T1000 (cell line): ENCODE measurements at places on chromosomes 11 and 22.

- no peak for DNase-seq
Measured at GRCh38 chr11:126176853-126177470, 34.5 kb downstream of the RPUSD4 start.

GRCh38 chr22:20588092-20588842, 80.9 kb downstream of the MED15 start:
- no peak for DNase-seq

DNA sequence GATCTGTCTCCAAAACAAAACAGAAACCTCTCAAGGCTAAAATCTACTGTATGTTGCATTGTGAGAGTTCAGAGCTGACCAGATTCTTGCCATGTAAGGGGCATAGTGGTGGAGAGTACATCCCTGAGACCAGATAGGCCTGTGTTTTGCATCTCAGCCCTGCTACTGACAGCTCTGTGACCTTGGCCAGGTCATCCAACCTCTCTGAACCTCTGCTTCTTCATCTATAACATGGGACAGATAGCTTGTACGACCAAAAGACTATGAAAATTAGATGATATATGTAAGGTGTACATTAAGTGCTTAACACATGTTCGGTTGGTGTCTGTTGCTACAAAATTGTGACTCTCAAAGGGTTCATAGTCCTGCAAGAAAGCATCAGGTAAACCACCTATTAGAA, 22.9 kb downstream of the ZNRF3 start:
- DNase-seq: no peak

GRCh38 chr11:90171359-90171758, 36.9 kb downstream of the NAALAD2 start:
- DNase-seq: no peak

DNA sequence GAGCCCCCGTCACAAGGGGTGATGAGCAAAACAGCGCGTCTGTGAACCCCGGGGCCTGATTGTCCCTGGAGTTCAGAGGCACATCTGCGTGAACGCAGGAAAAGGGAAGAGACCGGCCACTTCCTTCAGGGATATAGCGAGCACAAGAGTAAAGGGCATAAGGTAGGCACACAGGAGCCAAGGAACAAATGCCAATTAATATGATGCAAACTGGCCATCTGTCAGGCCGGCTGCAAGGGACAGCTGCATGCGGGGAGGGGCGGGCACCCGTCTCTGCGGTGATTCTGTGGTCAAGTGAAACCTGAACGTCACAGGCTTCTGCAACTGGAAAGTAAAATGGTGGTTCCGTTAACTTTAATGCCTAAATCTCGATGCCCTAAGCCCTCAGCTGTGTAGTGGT, 64.7 kb downstream of the TRIM29 start:
- no peak for DNase-seq

DNA sequence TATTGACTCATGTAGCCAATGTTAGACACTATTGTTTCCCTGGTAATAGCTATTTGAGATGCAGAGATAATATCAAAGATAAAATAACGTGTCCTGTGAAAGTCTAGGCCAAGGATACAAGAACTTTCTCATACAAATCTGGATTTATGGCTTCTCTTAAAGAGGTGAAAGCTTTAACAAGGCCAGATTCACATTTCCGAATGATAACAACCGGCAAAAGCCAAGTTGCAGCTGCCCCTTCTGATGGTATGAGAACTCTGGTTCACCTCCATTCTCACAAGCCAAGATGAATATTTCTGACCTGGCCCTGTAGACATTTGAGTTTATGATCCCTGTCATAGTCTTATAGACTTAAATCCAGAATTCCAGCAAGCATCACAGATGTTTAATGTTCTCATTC, 230.4 kb upstream of the ZC3H12C start:
- DNase-seq: no peak

DNA sequence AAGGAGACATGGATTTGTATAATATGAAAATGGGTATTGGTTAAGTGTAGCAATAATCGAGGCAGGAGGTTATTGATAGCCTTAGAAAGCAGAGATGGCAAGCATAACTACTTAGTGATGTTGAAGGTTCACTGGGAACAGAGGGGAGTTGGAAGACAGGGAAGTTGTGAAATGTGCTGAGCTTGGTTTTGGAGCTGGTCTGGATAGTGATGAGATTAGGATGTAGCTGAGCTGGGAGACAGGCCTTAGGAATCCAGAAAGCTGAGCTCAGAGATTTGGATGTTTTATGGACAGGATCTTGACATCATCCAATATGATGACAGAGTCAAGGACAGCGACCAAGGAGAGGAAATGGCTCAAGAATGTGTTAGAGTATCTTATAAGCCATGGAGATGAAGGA, 113.1 kb downstream of the ARHGAP42 start:
- DNase-seq: no peak

GRCh38 chr11:64040684-64041322, 5.1 kb downstream of the FLRT1 start:
- no peak for DNase-seq

DNA sequence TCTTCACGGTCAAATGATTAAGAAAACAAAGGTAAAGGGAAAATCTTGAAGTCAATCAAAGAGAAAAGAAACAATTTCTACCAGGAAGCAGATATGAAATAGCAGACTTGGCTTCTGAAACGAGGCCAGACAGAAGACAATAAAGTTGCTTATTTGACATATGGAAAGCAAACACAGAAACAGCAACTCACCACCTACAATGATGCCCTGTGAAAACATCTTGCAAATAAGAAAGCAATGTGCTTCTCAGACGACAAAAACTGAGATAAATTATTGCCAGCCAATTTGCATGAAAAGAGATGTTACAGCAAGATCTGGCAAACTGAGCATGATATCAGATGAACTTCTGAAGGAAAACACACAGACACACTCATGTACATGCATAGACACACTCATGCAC, 45.9 kb upstream of the CTSC start:
- no peak for DNase-seq

GRCh38 chr22:45446216-45446615, 32.7 kb downstream of the RIBC2 start:
- no peak for DNase-seq

DNA sequence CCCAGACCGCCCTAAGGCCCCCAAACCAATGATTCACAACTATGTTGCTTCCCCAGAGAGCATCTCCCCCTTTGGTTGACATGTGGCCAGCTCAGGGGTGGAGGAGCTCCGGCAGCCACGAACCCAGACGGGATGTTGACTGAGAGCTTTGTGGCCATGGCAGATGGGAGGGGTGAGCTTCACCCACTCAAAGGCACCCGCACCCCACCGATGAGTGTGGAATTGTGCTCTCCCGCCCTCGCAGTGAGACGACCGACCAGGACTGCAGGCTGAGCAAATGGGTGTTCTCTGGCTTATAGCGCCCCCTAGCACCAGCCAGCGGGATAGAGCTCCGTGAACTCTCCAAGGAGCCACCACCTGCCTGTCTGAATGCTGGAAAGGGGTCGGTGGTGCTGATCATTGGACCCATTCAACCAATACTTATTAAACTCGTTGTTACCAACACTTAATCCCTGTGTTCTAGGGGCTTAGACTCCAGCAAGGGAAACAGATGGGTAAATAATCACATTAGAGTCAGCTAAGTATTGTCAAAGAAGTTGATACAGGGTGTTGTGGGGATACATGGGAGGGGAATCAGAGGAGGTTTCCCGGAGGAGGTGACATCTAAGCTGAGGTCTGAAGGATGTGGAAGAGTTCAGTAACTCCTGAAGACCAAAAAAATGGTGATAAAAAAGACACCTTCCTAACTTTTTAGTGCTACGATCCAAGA, 4.5 kb upstream of the TIMP3 start:
- peak; percentile 66 for DNase-seq

- no peak for DNase-seq
Measured at GRCh38 chr11:9566561-9567063, 6.9 kb upstream of the WEE1 start.

GRCh38 chr11:65870706-65871681, 1.6 kb downstream of the EFEMP2 start:
- peak; percentile 29 for DNase-seq

GRCh38 chr22:41480397-41480735, 11.4 kb downstream of the ACO2 start:
- DNase-seq: no peak

DNA sequence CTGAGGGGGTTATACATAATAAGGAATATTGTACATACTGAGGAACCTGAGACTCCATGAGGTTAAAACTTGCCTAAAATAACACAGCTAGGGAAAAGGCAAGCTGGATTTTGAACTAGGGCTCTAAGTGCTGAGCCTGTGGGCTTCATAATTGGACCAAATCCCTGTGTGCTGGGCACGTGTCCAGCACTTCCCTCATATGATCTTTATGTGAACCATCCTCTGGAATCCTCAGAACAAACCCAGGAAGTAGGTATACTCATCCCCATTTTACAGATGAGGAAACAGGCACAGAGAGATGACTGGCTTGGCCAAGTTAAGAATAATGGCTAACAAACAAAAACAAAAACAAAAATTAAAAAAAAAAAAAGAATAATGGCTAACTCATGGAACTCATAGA, 14.9 kb downstream of the RTN4RL2 start:
- no peak for DNase-seq

- DNase-seq: no peak
Measured at GRCh38 chr11:2691355-2691761, 8.4 kb downstream of the KCNQ1OT1 start.

DNA sequence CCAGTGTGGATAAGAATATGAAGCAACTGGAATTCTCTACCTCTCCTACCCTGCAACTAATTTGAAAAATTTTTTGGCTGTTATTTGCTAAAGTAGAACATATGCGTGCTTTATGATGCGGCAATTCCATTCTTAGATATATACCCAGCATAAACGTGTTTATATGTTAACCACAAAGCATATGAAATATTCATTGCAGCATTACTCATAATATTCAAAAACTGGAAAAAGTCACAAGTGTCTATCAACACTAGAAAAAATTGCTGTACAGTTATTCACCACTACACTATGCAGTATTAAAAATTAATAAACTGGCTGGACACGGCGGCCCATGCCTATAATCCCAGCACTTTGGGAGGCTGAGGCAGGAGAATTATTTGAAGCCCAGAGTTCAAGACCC, 226.4 kb downstream of the LUZP2 start:
- DNase-seq: no peak

DNA sequence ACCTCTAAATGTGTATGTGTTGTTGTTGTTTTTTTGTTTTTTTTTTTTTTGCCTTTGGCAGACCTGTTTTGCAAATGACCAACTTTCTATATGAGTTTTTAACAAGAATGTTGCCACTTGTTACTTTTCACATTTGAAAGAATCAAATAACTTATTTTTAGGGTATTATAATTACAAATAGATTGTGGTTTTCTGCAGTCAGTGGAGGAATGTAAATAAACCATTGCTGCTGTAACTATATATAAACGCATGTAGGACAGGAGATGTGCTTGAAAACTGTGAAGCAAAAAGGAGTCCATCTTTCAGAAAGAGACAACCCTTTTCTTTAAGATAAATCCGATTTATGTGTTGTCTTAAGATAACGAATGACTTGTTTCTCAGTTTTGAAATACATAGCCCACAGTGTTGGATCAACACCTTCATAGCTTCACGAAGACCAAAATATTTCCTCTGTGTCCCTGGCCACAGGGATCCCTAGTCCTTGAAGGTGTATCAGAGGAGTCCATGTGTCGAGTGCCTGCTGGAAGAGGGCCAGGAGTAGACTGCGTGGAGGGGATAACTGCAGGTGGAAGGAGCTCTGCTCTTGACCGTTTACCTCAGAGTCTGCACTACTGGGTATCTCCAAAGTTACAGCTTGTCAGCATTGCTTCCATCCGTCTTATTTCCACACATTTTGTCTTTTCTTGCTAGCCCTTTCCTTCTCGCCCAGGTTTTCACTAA, 24.7 kb downstream of the TNRC6B start:
- no peak for DNase-seq

- no peak for DNase-seq
Measured at GRCh38 chr11:122745111-122745510, 89.6 kb downstream of the UBASH3B start.

DNA sequence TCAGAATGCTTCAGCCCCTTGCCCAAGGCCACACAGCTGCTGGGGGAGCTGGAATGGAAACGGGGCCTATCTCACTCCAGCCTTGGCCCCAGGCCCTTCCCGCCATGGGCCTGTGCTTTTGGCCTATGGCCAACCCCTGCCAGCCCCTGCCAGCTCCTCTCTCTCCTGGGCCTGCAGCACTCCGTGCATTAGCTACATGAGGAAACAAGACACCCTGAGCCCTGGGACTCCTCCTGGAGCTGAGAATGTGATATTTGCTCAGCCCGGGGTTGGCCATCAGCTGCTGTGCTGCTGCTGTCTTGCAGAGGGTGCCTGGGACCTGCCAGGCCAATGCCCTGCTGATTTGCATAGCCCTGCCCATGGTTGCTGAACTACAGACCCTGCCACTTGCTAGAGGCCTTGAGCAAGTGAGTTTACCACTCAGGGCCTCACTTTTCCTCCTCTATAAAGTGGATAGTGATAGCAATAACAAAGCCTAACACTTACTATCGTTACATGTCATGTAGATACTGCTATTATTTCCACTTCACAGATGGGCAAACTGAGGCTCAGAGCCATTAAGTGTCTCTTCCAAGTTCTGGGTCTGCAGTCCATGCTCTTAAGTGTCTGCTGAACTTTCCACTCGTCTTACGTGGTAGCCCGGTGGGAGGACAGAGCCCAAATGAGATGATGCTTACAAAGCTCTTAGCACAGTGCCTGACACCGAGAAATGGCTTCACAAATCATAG, 99.6 kb downstream of the KIAA1671 start:
- no peak for DNase-seq

GRCh38 chr11:35944503-35945136, 758 bp downstream of the LDLRAD3 start:
- DNase-seq: no peak

DNA sequence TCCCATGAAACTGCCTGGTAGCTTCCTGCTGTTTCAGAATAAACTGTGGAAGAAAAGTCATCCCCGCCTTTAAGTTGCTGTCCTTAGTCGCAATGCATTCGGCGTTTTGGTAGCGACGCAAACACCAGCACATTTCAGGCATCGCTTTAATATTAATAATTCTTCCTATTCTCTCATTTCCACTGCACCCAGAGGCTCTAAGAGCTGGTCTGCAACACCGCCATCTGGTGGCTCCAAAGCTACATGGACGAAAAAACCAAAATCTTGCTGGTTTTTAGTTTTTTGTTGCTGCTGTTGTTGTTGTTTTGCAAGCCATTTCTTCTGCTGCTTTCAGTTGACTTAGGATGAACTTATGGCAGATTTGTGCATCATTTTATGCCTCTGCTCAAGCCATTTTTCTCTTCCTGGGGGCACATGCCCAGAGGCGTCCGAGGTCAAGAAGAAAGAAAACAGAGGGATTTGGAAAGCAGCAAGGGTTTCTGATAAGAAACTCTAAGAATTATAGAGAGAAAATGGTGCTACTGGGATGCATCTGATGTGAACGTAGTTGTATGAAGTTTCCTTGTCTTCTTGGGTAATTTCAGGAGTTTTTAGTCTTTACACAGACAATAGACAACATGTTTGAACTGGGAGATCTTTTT, 345.4 kb upstream of the KIRREL3 start:
- no peak for DNase-seq
